ENCODE measurements at places on chromosomes 11 and 22.

DNA sequence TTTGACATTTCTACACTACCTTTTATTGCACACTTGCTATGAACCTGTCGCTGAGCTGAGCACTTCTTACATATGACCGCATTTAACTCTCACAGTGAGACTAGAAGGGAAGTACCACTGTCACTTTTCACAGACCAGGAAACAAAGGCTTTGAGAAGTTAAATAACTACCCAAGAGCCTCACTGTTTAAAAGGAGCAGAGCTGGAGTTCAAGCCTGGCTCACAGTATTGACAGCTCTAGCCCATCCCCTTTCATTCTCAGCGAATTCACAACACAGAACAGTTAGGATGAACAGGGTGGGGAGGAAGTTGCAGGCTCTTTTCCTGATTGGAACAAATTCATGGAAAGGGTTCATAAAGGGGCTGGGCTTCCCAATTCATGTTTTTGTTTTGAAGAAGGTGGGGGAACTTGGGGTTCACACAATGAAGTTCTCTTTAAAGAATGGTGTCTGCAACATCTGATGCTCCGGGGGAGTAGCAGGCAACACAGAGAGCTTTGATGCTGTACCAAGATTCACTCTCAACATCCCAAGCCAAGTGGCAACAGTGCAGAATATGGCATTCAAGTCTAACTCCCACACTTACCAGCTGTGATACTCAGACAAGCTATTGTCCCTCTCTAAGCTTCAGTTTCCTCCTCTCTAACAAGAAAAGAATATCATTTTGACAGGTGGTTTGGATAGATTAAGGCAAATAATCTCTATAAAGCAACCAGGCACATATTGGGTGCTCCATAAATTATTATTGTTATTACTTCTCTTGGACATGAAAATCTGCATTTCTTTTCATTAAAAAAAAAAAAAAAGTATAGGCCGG lies 17.2 kb downstream of the SCGB1A1 start:
- peak; percentile 26 for DNase-seq

- DNase-seq: no peak
These were observed 146.8 kb downstream of the MN1 start for GRCh38 chr22:27654546-27655445.

DNA sequence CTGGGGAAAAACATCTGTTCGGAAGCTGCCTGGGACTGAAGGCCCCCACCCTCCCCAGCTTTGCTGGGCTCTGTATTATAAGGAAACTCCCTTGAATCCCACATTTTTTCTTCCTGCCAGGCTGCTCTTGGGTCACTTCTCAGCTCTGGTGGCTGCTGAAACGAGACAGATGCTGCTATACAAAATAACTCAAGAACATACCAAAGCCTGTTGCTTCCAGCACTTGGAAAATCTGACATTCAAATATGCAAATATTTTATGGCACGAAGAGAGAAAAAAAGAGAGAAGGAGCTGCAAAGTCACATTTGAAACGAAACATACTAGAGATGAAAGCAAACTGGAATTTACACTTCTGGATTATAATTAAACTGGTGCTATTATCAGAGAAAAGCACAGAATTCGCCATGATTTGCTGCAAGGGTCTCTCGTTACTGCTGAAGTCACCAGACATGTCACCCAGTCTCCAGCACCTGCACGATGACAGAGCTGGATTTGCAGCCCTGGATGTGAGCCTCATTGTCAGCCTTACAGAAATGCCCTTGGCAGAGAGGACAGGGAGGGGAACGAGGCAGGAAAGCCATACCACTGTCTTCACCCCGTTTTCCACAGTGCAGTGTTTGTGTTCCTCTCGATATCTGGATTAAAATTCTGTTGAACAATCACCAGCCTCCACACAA lies 47.9 kb upstream of the IGSF9B start:
- no peak for DNase-seq

DNA sequence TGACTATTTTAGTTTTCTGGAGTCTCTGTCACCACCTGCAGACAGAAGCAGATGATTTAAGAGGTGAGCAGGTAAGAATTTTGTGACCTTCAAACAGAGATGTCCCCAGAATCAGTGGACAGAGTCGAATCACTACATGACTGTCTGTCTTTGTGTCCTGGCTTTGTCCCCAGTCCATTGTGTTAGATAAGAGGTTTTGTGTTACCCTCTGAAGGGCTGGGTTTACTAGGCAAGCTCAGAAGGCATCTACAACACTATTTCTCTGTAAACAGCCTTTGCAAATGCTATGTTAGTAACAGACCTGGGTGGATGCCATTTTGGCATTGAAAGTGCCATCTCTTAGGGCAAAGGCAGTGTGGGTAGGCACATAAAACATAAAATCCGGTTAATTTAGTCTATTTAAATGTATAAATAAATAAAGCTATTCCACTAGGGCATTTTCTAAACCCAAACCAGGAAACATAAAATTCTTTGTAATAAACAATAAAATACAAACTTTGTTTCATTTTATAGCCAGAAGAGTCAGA lies 40.3 kb upstream of the CADM1 start:
- no peak for DNase-seq

DNA sequence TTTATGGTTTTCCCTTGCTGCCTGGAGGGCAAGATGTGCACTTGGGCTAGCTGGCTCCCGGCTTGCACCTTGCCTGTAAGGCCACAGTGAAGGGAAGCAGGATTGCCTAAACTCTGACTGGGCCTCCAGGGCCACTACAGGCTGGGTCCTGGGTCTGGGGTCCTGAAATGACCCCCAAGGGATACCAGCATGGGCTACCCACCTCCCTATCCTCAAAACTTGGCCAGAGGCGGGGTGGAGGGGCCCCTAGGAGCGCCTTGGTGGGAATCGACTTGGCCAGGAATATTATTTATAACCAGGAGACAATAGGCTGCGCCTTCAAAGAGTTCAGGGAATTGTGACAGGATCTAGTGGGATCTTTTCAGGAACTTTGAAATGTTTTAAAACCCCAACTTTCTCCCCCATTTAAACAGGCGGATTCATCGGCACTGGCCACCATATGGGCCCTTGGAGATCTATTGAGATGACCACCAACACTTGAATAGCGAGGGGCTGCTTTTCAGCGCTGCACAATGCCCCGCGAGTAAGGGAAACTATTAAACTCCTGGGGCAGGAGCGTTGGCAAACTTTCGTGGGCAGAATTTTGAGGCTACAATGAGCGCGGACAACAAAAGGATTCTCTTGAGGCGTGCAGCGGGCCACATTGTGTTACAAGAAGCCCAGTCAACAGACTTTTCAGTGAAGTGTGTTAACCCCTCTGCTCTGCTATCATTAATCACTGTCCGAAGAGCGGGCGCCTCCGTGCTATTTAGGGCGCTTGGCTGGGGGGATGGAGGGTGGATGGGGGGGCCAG lies 15.2 kb downstream of the PAX6 start:
- no peak for DNase-seq

- DNase-seq: no peak
These were observed 16.6 kb upstream of the SPTBN2 start for GRCh38 chr11:66745356-66746235.

DNA sequence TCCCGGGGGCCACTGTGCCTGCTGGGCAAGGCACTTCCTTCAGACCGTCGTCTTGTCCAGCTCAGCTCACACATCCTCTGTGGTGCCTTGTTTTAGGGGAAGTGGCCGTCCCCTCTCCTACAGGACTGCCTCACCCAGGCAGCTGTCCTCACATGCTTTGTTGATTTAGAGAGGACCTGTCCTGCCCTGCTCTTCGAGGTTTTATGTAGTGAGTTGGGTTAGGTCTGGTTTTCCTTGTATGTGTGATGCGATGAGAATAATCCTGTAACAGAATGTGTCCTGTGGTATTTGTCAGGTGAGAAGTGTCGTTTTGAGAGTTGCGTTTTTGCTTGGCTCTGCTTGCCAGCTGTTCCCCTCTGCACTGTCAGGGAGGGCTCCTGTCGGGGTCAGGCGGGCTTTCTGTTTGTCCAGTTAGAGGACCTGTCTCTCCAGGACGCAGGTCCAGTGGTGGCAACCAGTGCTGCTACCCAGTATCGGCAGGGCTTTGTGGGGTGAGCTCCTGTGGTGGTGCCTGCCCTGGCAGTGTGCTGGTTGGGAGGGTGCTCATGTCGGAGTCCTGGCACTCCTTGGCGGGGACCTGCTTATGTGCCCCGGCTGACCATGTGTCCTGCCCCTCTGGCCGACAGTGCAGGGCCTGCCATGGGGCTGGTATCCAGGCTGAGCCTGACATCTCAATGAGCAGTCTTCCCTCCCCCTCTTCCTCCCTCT lies 41.3 kb downstream of the MUC6 start:
- DNase-seq: no peak

DNA sequence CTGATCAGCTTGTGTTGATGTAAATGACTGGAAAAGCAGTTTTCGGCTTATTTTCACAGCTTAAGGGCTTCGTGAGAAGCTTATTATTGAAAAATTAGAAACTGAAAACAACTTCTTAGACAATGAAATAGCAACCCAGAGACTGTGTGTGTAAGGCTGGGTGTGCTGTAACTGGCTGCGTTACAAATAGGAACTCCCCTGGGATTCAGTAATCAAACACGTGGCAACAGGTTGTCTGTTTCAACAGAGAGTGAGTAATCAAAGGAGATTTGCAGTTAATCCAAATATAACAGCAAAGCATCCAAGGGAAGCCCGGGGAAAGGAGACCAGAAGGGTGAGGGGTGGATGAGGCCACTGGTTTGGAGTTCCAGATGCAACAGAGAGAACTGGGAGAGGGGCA lies 19.2 kb downstream of the NTM start:
- no peak for DNase-seq

Measured in stimulated activated naive CD4-positive, alpha-beta T cell (primary cell).